Smooth muscle cell of the brain vasculature (primary cell): ENCODE measurements at places on chromosomes 11 and 22.

GRCh38 chr11:116963813-116964212, 126.4 kb upstream of the APOA1 start:
- no peak for DNase-seq

DNA sequence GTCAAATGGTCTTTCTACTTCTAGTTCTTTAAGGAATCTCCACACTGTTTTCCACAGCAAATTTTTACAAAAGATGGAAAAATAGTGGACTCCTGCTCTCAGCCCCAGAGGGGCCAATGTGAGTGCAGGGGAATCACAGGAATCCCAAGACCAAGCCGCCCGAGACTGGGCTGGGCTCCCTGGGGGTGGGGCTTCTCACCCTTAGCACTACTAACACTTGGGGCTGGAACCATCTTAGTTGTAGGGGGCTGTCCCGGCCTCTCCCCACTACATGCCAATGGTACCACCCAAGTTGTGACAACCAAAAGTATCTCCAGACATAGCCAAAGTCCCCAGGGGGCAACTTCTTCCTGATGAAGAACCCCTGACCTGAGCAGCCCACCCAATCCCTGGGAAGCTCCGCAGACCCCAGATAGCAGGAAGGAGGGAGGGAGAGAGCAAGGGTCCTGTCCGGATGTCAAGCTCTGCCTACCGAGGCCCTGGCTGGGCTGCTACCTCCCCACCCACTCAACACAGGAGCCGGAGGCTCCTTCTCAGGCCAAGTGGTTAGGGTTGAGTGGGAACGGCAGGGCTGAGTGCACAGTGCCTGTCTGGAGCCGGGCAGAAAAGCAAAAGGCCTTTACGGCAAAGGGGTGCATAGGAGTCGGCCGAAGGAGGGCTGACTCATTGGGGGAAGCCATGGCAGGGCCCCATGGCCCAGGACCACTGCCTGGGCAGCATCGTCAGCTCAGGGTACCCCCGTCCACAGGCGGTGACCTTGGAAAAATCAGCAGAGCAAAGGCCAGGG, 122.5 kb upstream of the FGF3 start:
- no peak for DNase-seq

GRCh38 chr11:117387992-117388755, 60.5 kb downstream of the CEP164 start:
- DNase-seq: no peak

DNA sequence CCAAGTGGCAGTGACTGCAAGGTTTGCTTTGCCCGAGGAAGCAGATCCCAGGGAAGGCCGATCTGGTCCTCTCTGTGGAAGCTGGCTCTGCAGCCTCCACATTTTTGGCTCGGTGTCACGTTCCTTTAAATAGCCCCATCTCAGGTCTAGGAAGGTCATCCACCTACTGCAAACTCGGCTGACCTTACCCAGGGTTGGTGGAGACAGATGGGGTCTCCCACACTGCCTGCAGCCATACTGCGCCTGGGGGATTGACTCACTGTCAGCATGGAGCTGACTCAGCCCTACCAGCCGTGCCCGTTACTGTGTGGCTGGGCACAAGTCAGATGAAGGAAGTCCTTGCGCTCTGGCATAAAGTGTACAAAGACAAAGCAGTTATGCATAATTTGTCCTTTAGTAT, 16.9 kb downstream of the CDPF1 start:
- peak; percentile 33 for DNase-seq

GRCh38 chr11:19345848-19346681, 105.3 kb upstream of the E2F8 start:
- no peak for DNase-seq

DNA sequence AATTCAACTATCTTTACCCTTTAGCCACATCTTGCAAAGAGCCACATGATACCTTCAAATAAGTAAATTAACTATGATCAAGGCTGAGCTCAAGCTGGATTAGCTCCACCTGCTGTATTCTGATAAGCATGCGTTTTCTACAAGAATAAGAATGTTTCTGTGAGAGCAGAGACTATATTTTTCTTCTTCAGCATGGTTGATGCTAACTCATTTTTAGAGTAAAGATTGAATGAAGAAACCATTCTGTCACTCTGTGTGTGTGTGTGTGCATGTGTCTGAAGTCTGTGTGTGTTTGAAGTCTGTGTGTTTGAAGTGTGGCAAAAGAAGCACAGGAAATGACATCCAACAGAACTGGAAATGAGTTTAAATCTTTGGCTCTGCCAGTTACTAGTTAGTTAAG, 12.0 kb upstream of the LAYN start:
- no peak for DNase-seq

- no peak for DNase-seq
Measured at GRCh38 chr22:16603448-16603768, 10.8 kb upstream of the CCT8L2 start.

DNA sequence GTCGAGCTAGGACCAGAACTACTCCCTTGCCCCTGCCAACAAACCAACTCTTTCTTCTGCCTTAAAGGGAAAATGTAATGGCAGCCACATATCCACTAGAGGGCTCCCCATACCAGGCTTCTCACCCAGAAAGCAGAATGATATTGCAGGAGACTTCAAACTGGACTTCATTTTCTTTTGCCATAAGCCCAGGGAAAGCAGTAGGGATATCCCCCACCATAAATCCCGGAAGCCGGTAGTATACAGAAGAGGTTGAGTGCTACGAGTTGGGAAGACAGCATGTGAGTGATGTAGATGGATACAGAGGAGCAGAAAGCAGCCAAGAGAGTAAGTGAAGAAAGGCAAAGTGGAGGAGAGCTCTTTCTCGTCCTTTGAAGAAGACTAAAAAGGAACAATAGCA, 12.1 kb downstream of the PLAAT5 start:
- DNase-seq: peak; percentile 63

DNA sequence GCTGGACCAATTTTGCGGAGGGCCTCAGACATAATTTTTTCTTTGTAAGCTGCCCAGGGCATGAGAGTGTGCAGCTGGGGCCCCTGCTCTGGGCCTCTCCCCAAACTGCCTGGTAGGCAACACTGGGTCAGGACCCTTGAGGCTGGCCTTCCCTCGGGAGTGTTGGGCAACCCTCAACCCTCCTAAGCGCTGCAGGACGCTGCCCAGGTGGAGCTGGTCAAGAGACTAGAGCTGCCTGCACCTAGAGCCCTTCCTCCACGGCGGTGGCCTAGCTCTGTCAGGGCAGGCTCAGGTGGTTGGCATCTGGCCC, 505 bp upstream of the TMEM132A start:
- DNase-seq: no peak

DNA sequence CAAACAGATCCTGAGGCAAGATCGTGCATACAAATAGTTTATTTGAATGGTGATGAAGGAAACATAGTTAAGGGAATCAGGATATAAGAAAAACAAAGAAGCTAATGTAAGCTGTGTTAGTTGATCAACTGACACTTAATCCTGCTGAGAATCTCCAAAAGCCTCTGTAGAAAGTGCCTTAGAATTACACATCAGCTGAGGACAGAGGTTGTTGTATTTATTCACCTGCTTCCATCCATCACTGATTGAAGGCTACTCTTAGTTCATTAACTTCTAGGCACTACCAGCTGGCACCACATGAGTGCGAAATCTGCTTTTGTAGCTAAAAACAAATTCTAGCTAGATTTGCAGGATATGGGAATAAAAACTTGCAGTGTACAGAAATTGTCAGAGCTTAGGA, 1082.0 kb upstream of the CNTN5 start:
- no peak for DNase-seq

GRCh38 chr11:3090096-3090901, 33.1 kb upstream of the CARS1 start:
- no peak for DNase-seq

DNA sequence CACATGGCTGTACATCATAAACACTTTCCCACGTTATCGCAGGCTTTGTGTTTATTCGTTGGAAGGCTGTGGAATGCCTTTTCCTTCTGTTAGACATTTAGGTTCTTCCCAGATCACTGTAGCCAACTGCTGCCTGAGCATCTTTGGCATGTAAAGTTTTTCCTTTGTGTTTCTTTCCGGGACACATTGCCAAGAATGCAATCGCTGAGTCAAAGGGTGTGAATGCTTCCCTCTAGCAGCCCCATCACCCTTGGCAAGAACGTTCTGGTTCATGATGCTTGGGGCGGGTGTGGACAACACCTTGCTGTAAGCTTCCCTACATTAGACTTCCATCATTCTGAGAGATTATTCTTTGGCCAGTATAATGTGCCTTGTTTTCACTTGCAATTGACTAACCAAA, 136.2 kb downstream of the OSBP2 start:
- DNase-seq: no peak

- DNase-seq: no peak
Measured at GRCh38 chr11:66363805-66364535, 7.6 kb downstream of the SLC29A2 start.

- DNase-seq: no peak
Measured at GRCh38 chr22:37080438-37080837, 28.9 kb downstream of the KCTD17 start.

GRCh38 chr22:48834404-48834803, 993.3 kb downstream of the BRD1 start:
- DNase-seq: no peak

DNA sequence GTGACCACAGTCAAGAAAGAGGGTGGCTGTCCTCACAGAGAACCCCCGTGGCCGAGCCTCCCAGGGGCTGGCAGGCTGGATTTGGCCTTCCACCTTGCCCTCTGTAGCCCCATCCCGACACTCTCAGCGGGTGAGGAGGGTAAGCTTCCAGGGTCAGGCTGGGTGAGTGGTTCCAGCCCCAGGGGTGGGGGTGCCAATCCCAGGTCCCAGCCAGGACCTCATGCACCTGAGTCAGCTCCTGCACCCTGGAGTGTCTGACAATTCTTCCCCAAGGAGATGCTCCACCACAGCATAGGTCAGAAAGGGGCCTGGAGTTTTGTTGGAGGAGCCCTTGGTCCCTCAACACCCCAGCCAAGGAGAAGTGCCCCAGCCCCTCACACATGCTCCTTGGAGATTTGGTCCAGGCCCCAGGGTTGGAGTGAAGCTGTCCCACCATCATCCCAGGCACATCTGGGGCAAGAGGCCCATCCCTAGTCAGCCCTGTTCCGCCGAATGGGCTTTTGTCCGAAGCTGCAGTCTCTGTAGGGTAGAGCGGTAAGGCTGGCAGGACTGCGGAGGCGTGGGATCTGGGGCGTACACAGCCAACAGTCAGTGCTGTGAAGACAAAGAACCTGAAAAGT, 8.4 kb downstream of the LINC01488 start:
- DNase-seq: no peak

GRCh38 chr11:128603752-128604414, 16.5 kb upstream of the ETS1 start:
- no peak for DNase-seq

DNA sequence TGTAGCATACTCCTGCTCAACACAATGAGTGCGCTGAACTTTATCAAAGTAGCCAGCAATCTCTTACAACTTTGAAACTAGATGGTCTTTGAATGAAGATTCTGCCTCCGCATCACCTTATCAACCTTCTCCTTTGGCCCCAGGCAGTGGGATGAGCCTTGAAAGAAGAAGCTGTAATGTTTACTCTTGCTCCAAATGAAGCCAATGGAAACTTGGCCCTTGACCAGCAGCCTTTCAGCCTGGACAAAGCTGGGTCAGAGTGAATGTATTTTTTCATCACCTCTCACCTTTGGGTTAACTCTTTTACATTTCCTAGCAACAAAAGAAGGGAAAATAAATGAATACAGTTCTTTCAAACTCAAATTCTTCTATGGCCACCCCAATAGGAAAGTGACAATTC, 359.1 kb downstream of the KCNA4 start:
- DNase-seq: no peak

GRCh38 chr11:127866109-127866508, 721.2 kb downstream of the ETS1 start:
- no peak for DNase-seq

GRCh38 chr11:1832920-1833295, 1.9 kb upstream of the SYT8 start:
- no peak for DNase-seq

GRCh38 chr11:68979931-68980775, 633 bp downstream of the MRGPRD start:
- DNase-seq: no peak

GRCh38 chr11:126890561-126890960, 110.0 kb downstream of the KIRREL3 start:
- no peak for DNase-seq

DNA sequence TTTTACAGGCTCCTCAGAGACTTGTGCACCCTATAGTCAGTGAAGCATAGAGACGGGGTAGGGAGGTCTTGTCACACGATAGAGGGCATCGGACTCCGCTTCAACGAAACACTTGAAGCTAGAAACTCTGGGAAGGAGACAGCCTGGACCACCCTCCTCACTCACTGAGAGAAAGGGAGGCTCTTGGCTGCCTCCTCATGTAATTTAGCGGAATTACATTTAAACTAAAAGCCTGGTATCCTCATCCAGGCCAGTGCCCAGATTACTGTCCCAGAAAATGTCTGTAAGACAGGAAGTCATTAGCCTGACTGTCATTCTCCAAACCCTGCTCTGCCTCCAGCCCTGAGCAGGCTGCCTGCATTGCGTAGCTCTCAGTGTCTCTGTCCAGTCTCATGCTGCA, 36.0 kb downstream of the TTLL1 start:
- DNase-seq: no peak

DNA sequence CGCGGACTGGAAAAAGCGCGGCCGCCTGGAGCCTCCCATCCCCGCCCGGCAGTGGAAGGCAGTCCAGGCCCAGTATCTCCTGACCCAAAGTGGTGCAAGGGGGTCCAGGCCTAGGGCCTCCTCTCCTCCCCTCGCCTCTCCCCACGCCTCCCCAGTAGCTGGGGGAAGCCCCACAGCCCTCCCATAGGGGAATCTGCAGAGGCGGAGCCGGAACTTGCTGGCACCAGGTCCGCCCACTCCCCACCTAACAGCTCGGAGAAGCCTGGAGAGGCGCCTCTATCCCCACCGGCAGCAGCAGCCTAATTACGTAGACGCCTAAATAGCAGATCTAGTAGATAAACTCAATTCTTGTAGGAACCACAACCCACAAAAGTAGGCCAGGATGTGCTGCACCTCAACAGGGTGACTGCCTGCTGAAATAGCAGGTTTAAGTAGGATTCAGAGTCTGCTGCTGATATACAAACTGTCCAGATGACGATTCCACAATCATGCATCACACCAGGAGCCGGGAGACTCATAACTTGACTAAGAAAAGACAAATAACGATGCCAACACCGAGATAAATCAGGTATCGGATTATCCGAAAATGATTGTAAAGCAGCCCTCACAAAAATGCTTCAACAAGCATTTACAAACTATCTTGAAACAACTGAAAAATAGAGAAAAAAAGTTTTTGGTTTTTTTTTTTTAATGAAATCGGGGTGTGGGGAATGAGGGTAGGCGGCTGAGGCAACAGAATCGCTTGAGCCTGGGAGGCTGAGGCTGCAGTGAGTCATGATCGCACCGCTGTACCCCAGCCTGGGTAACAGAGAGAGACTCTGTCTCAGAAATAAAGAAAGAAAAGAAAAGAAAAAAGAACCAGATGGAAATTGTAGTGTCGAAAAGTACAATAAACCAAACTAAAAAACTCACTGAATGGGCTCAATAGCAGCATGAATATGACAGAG, 11.4 kb upstream of the BRD1 start:
- DNase-seq: no peak
